ENCODE measurements at places on chromosomes 16 and 17.

DNA sequence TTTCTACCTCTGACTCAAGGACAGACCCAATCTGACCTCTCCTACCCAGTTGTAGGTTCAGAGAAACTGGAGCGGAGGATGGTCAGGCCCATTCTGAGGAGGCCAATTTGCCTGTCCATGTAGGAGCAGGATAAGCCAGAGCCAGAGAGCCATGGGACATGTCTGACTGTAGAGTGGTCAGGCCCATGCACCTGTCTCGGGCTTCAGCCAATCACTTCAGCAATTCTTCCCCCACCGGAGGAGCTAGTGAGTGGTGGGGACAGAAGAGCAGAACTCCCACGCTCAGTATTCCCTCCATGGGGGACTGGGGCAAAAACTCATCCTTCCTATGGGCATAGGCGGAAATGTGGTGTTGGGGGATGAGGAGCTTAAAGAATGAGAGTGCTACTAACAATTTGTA is 14.3 kb downstream of the DCAF7 start:
- DNase-seq, result no peak

DNA sequence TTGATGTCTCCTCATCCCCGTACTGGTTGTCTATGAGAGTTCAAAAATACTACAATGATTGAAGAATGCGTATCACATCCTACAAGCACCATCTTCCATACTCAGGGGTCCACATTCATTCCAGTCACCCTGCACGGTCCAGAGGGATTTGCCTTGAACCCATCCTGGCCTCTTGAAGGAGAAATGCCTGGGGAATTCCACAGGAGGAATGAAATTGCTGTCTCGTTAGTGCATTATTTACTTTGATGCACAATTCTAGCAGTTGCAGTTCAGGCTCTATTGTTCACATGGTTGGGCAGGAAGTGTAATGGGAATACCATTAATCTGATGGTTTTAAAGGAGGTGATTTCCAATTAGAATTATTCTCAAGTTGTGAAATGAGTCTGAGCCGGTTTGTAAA is 369.1 kb upstream of the XYLT1 start:
- no peak for DNase-seq

GRCh38 chr16:6114691-6115090 is 1017.1 kb upstream of the EEF2KMT start:
- no peak for DNase-seq

- no peak for DNase-seq
Observed at GRCh38 chr16:4850211-4850610, 2.9 kb downstream of the UBN1 start.

DNA sequence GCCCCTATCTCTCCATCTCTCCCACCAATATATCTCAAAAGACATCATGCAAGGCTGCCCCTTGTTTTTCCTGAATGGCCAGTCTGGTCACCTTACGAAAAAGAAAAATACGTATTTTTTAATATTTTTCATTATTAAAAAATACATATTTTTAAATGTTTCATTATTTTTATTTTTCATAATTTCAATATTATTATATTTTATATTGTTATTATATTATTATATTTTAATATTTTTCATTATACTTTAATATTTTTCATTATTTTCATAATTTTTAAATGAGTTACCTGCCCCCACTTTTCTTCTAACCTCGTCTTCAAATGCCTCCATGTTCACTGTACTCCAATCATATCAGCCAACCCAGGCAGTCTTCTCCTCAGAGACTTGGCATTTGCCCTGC is 116.0 kb upstream of the ERCC4 start:
- no peak for DNase-seq

- DNase-seq, result no peak
Observed at GRCh38 chr16:65608455-65608854, 486.6 kb upstream of the CDH11 start.

DNA sequence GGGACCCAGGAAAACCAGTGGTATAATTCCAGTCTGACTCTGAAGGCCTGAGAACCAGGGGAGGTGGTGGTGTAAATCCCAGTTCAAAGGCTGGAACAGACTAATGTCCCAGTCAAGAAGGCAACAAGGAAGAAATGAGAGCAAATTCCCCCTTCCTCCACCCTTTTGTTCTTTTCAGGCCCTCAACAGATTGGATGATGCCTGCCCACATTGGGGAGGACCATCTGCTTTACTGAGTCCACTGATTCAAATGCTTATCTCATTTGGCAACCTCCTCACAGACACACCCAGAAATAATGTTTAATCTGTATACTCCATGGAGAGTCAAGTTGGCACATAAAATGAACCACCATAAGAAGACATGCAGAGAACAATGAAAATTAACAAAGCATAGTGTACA is 61.9 kb upstream of the CRYM start:
- DNase-seq, result no peak

GRCh38 chr17:71085238-71086033 is 916.1 kb downstream of the KCNJ2 start:
- peak; percentile 2 for DNase-seq

GRCh38 chr16:24318680-24319079 is 62.5 kb downstream of the CACNG3 start:
- DNase-seq, result no peak

DNA sequence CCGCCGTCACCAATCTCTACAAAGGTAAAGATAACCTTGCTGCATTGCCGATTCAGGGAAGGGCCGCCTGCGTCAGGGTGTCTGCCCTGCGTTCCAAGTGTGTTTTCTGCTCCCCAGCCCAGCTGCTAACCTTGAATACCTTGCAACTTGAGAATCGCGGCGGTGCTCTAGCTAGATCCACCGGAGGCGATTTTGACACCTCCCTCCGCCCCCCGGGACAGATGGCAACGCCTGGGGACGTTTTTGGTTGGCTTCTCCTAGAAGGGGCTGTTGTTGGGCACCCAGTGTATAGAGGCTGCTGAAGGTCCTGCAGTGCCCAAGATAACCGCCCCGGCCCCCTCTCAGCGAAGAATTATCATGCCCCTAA is 1.5 kb downstream of the HAPSTR1 start:
- no peak for DNase-seq

GRCh38 chr16:1097800-1098199 is 1.8 kb upstream of the C1QTNF8 start:
- DNase-seq, result no peak

GRCh38 chr16:73399997-73400396 is 352.1 kb upstream of the ZFHX3 start:
- no peak for DNase-seq

- DNase-seq, result no peak
Observed at GRCh38 chr16:49860593-49860992, 4.7 kb upstream of the ZNF423 start.

- DNase-seq, result peak; percentile 0
Observed at GRCh38 chr16:73565263-73565662, 517.3 kb upstream of the ZFHX3 start.

DNA sequence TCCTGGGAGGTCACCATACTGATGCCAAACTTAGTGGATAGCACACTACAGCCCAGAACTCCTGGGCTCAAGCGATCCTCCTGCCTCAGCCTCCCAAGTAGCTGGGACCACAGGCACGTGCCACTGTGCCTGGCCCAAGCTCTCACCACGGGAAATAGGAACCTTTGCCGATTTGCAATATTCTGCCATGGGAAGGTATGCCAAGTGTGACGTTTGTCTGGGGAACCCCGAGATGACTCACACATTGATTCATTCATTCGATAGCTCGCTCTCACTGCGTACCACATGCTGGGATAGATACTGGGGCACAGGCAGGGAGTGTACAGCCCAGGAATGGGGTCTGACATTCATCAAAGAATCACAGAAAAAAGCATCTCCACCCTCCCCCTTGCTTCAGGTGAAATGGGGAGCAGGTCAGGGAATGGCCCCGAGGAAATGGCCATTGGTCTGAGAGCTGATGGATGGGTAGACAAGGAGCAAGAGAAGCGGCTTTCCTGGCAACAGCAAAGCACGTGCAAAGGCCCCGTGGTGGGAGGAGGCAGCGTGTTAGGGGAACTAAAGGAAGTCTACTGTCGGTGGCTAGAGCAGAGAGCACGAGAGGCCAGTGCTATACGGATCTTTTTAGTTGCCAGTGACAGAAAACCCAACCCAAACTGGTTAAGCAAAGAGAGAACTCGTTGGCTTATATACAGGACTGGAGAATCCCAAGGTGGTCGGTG is 44.1 kb downstream of the DNAH17 start:
- no peak for DNase-seq

DNA sequence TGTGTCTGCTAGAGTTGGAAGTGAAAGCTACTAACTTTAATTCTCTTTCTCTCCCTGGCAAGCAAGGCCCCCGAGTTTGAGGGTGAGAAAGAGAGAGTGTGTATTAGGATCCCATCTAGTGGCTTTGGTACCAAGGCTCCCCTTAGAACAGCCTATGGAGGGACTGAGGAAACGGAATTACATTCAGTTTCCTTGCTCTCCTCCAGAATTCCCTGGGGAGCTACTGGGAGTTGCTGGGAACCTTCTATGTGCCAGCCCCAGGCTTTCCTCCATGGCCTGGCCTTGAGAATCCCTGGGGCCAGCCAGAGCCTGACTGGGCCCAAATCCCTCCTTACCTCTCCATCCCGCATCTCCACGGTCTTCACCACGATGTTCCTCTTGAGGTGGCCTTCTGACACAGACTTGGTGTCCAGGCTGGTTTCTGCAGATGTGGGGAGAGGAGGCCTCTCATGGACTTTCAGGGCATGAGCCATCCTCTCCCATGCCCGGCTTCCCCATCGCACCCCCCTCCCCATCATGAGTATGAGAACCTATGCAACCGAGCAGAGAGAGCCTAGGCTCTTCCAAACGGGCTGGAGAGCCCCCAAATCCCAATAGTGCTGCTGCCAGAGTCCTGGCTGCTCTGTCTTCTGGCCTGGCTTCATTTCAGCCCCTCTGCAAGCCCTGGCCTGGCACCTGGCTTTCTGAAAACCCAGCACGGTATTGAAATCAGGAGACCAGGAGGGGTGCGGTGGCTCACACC is 7.4 kb downstream of the GFAP start:
- no peak for DNase-seq

- no peak for DNase-seq
Observed at GRCh38 chr17:82283208-82283749, 9.8 kb upstream of the CSNK1D start.

DNA sequence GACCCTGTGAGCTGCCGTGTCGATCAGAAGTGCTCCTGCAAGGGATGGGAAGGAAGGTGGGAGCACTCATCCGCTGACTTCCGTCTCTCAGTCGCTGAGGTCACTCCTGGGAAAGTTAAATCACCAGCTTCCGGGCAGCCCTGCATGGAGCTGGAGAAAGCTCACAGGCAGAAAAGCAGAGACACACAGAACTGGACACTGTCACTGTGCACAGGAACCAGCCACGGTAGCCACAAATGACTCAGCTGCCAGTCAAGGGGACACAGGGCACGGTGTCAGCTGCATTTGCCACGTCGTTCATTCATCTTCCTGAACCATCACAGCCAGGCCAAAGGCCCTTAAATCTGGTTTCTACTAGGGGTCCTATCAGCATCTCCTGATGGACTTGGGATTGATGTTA is 226.4 kb upstream of the PSMD7 start:
- no peak for DNase-seq

DNA sequence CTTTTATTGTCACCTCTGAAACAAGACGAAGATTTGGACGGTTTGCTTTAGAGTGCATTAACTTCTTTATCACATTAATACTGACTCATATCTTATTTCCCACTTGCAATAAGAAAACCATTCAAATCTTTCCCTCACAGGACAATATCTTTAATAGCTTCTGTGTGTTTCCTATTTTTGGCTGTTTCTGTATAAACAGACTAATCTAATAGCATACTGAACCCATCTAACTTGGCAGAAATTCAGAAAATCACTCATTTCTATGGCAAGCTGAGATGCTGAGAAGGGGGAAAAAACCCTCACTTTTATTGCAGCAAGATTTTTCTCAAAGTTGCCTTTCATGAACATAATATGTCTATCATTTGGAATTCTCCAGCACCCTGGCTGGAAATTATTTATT is 524.9 kb downstream of the WWOX start:
- no peak for DNase-seq

- no peak for DNase-seq
Observed at GRCh38 chr17:48258331-48258730, 150.8 kb downstream of the SNX11 start.

DNA sequence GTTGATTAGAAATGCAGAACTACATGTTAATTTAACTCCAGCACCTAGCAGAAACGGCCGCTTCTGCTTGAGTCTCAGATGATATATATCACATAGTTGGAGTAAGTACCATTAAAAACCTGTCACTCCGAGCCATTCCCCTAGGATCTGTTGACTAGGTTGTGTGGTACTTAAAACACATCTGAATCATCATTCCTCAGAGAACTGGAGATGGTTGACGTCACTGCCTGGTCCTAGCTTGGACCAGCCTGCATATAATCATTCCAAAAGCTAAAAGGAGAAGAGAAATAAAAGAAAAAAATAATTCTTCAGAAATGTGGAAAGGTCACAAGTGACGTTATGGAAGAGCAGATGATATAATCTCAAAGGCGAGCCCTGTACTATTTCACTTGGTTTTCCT is 31.3 kb upstream of the RASL10B start:
- no peak for DNase-seq

- no peak for DNase-seq
Observed at GRCh38 chr16:88923926-88924833, 52.8 kb downstream of the CBFA2T3 start.

GRCh38 chr17:31843070-31843745 is 15.8 kb downstream of the COPRS start:
- no peak for DNase-seq

GRCh38 chr16:54446639-54447038 is 160.1 kb upstream of the IRX3 start:
- no peak for DNase-seq

- no peak for DNase-seq
Observed at GRCh38 chr16:73170612-73171038, 122.7 kb upstream of the ZFHX3 start.

DNA sequence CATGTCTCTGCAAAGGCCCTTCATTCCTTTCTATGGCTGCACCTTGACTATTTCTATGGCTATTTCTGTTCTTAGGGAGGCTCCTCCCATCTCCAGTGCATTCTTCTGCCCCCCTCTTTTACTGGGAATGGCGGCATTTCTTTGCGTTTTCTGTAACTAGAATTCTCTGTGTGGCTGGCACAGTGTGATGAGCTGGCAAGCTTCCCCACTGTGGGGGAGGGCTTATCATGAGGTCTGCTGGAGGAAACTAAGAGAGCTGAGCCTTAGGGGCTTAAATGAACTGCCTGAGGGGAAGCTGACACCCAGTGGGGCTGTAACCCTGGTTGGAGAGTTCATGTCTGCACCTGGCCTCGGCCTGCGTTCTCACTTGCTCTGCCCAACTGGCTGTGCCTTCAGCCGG is 1.5 kb upstream of the CARD14 start:
- DNase-seq, result no peak

- no peak for DNase-seq
Observed at GRCh38 chr17:48639136-48639535, 13.0 kb upstream of the HOXB9 start.

Data from Kasumi-1 (cell line).